ENCODE measurements at places on chromosomes 12 and 14.
A peak's percentile ranks its signal among the peaks of the same experiment; 100 is the strongest.

- DNase-seq: no peak
Measured at GRCh38 chr12:123983822-123984485, 10.9 kb downstream of the ZNF664 start.

GRCh38 chr12:54734196-54734950 is 86.2 kb upstream of the DCD start:
- no peak for DNase-seq

- DNase-seq: no peak
Measured at GRCh38 chr12:46435625-46436024, 63.1 kb upstream of the SLC38A2 start.

DNA sequence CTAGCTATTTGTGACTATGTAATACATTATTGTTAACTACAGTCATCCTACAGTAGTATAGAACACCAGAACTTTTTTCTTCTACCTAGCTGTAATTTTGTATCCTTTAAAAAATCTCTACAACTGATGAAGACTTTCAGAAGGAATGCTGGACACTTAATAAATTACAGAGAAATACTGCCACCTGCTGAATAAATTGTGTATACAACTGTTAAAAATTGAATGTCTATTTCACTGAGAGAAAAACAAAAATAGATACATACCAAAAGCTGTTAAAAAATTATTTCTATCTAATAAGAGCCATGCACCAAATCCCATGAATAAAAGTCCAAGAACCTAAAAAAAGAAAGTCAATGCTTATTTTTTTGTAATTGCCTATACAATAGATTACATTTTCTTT is 6.6 kb downstream of the TSPAN19 start:
- DNase-seq: no peak

DNA sequence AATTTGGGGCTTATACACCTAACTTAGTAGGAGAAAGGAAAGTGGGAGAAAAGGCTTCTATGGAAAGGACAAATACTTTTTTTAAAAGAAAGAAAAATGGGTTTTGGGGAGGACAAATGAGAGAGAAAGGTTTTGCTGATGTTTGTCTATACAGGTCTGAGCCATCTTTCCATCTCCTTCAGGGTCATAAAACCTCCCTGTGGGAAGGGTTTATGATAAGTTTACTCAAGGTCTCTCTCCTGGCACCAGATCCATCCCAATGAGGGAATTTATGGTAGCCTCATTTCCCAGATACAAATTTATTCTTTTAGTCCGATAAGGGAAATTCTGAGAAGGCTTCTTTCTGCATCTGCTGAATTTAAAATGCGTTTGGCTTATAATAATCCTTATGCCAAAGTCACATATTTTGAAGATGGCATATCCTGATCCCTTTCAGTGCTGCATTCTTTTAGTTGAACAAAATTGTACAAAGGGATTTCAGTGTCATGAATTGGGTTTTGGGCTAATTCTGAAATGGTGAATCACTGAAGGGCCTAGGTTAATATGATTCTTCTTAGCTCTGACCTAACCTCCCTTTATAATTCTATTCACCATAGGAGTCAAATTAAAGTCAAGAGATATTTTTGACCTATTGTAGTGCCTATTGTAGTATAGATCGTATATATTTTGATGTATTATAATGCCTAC is 173.5 kb upstream of the DYRK2 start:
- DNase-seq: no peak

DNA sequence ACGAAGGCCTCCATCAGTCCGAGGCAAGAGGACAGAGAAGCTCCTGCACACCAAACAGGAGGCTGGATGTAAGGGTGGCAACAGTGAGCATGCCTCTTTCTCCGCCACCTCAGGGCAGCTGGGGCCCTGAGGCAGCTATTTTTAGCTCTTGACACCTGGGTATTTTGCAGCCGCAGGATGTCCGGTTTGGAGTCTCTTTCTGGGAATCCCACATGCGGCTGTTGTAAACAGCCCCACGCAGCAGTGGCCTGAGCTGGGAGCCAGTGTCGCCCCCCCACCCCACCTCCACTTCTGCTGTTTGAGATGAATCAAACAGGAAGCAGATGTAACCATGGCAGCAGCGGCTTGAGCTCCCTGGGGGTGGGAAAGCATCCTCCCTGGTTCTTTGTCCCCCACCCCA is 11.7 kb downstream of the HDAC7 start:
- DNase-seq: peak; percentile 73

DNA sequence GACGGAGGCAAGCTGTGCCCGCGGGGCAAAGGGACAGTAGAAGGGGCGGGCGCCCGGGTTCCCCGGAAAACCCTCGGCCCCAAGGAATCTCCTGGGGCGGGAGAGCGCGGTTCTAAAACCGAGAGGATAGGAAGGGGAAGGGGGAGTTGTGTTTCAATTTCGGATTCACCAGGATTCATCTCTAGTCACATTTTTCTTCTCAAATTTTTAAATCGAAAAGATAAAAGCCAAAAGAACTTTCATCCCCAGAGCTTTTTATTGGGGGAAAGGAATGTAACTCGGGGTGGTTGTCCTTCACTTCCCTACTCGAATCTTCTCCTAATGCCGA is 1.4 kb downstream of the BMP4 start:
- no peak for DNase-seq

DNA sequence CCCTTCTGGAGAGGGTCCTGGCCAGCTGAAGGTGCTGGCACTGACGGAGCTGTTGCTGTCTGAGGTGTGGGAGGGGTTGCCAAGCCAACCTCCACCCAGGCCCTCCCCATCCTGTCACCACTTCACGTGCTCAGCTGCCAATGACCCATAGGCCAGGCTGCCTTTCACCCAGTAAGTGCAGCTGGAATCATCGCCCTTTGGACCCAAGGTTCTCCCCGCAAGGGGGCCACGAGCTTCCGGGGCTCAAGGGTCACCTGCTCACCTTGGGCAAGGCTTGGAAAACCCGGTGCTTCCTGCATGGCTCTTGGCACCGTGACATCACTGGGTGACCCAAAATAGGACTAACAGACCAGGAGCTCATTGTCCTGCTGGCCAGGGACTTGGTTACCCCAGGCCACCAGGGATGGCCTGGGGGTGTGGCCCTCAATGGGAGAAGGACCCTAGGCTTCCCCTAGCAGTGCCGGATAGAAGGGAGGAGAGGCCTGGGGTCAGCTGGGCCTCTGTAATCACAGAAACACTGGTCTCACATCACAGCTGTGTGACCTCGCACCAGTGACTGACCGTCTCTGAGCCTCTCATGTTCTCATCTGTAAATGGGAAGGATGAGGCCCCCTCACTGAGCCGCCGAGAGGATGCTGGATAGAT is 51.3 kb downstream of the CCDC85C start:
- DNase-seq: no peak

DNA sequence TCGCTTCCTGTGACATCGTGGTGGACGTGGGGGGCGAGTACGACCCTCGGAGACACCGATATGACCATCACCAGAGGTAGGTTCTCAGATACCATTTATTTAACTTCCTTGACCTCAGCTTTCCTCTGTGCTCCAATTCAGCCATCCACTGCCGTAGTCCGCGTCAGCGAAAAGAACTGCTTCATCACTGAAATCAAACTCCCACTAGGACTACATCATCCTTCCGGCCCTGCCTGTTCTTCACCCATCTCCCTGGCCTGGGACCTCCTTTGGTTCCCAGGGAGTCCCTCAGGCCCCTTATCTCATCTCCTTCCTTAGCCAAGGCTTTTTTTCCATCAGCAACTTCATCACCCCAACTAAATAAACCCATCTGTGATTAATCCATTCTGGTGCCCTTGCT is 692 bp downstream of the MYG1 start:
- no peak for DNase-seq

DNA sequence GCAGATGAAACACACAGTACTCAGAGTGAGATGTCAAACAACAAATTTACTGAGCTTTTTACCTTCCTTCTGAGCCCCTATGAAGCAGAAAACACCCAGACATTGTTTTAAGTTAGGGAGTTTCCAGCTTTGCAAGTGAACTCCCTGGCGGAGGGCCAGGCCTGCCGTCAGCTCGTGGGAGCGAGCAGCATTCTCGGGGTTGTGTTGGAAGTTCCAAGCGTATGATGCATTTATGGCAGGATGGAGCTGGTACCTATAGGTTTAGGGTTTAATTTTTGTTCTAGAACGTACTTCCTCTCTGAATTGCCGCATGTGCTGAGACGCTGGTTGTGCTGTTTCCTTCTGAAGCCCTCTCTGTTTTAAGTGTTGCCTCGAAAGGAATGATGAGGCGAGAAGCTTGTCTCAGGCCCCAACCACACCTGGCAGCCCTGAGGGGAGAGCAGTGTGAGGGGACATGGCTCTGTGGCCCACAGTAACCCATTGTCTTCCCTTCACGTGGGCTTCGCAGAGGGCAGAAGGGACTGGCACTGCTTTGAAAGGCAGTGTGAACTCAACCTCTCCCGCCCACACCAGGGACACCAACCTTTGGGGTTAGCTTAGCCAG is 76.6 kb downstream of the SSPN start:
- DNase-seq: no peak

- no peak for DNase-seq
Measured at GRCh38 chr12:104534162-104534856, 77.6 kb downstream of the CHST11 start.

GRCh38 chr12:52722680-52723079 is 19.4 kb upstream of the KRT77 start:
- DNase-seq: no peak

GRCh38 chr14:58731465-58732293 is 93.9 kb downstream of the DACT1 start:
- DNase-seq: no peak

GRCh38 chr14:29321646-29322045 is 555.1 kb downstream of the FOXG1 start:
- DNase-seq: no peak

DNA sequence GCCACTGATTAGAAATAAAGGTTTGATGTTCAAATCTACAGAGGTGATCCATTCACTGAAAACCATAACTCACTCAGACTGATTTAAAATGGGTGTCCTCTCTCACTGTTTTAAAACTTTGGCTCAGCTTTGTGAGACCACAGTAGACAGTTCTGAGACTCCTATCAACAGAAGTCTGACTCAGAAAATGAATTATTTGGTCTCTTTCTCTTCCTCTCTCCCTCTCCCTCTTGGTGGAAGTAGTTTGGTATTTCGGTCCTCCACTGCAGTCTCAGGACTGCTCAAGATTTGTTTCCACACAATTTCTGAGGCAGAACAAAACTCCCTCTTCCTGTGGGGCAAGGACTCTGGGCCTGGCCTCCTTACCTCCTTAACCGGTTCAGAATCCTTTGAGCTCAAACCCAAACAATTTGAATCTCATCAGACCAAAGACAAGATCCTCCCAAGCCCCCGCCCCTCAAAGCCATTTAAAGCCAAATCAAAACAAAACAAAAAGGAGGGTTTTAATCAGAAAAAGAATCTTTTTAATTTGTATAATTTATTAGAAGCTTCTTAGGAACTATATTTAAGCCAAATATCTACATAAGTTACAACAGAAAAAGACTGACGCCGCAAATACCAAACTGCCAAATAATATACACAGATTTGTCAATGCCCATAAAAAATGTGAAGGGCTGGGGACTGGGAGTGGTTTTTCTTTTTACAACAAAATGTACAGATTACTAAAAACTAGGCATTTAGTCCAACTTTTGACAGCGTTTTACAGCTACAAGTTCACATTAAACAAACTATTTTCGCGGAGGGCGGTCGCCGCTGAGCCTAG is 3.9 kb downstream of the NKX2-1 start:
- no peak for DNase-seq

GRCh38 chr14:89477391-89477790 is 60.4 kb upstream of the FOXN3 start:
- DNase-seq: no peak

GRCh38 chr12:26726956-26727355 is 106.0 kb downstream of the ITPR2 start:
- no peak for DNase-seq

- no peak for DNase-seq
Measured at GRCh38 chr12:59973515-59973914, 377.7 kb downstream of the SLC16A7 start.

DNA sequence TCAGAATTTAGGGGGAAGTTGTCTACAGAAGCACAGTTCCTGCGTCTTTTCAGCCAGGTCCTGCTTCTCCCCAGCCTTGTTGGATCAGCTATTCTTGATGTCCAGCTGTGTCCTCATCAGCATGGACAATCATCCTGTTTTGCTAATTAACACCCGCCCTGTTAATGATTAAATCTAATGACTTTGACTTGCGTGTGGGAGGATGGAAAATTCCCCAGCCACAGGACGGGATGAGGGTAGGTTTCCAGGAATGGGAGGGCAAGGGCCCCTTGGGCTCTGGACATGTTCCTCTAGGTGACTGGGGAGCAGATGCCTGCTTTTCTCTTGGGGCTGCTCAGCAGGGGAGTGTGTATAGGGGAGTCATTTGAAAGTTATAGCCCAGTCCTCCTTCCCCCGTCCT is 5.3 kb upstream of the PPP1R1A start:
- DNase-seq: no peak

DNA sequence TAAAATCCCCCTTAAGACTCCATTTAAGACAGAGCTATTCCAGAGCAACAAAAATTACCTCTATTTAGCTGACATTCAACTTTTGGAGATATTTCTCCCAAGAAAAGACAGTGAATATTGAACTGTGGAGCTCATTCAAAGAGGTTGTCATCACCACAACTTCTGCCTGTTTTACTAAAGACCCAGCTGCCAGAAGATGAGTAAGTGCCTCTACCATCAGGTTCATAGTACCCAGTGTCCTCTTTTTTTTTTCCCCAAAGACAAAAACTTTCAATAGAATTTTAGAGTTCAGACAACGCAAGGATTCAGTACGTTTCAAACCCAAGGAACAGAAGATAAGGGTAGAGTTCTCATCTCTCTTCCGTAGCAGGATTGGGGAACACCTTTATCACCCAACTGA is 461.3 kb downstream of the BCAT1 start:
- no peak for DNase-seq

DNA sequence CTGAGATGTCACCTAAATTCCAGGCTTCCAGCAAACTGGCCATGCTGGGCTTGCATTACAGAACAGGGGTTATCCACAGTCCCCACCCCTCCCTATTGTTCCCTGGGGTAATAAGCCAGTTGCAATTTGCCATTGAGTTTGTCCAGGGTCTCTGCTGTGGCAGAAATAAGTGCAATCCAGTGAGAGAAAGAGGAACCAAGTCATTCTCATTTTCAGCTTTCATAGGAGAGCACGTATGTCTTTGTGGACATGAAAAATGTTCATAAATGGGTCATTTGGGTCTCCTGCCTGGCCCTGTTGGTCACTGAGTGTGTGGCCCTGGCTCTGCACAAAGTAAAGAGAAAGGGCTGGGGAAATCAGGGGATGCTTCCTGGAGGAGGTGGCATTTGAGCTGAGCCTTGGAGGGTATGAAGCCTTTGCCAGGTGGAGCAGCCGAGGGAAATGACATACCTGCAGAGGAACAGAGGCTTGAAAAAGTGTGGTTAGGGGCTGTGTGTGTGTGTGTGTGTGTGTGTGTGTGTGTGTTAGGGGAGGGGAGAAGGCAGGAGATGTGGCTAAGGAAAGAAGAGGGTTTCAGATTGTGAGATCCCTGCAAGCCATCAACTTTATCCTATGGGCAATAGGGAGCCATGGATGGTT is 29.3 kb downstream of the CMKLR1 start:
- no peak for DNase-seq

DNA sequence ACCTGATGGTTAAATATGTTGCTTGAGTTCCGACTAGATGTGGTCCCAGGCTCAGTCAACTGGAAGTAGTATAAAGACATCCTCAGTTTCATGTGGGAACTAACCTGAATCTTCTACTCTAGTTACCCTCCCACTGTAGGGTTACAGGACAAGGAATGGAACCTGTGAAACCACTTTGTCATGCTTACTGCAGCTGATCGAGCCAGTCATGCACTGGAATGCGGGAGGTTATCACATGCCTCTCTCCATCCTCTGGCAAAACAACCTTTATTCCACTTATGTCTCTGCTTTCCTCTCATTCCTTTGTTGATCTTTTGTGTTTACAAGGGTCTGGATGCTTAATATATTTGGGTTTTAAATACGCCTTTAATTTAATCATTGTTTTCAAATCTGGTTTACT is 111.9 kb upstream of the DDHD1 start:
- no peak for DNase-seq

All from stimulated activated CD4-positive, alpha-beta T cell treated with anti-CD3 and anti-CD28 coated beads, Interleukin-12 subunit alpha, Interleukin-12 subunit beta, amount 100 ng/mL, for 48 hours (primary cell).